Type B pancreatic cell (in vitro differentiated cells): ENCODE measurements at places on chromosomes 3 and 15. TPM values are rescaled to one million over a fixed set of nuclear protein-coding genes. Genes with fewer than 3 reads are reported as not detected.

GRCh38 chr3:99646107-99646435 lies 7.7 kb downstream of the COL8A1 start:
- no peak overlapping the region for H3K4me3 ChIP-seq
- H3K36me3 ChIP-seq: no peaks in the 10 kb centered on the region
- peaks cover 6% of the 10 kb centered on the region for H3K4me1 ChIP-seq
- DNase-seq: no peak

DNA sequence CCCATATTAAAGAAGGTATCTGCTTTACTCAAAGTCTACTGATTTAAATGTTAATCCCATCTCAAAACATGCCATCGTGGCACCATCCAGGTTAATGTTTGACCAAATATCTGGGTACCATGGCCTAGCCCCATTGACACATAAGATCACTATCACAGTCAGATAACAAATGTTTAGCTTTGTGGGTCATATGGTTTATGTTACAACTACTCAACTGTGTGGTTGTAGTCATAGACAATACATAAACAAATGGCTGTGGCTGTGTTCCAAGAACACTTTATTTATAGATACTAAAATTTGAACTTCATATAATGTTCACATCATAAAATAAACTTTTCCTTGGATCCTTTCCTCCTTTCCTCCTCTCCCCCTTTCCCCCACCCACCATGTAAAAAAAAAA lies 9.8 kb upstream of the SNRPN start:
- no peaks in the 10 kb centered on the region for H3K27me3 ChIP-seq
- H3K36me3 ChIP-seq: no peaks in the 10 kb centered on the region
- DNase-seq: no peak
- H3K4me3 ChIP-seq: no peak overlapping the region

The PRTG gene
- total RNA-seq: 14.3 and 51.7 TPM in 2 replicates

GRCh38 chr3:33488246-33488645 lies 48.0 kb upstream of the UBP1 start:
- H3K36me3 ChIP-seq: no peaks in the 10 kb centered on the region
- no peak overlapping the region for H3K27ac ChIP-seq
- no peaks in the 10 kb centered on the region for H3K4me1 ChIP-seq
- no peaks in the 10 kb centered on the region for H3K27me3 ChIP-seq
- no peak for DNase-seq
